ENCODE measurements at places on chromosomes 16 and 17.

GRCh38 chr17:8173871-8174322 lies 2.3 kb downstream of the TMEM107 start:
- no peak for DNase-seq

GRCh38 chr17:66712453-66712852 lies 122.5 kb upstream of the CACNG5 start:
- no peak for DNase-seq

DNA sequence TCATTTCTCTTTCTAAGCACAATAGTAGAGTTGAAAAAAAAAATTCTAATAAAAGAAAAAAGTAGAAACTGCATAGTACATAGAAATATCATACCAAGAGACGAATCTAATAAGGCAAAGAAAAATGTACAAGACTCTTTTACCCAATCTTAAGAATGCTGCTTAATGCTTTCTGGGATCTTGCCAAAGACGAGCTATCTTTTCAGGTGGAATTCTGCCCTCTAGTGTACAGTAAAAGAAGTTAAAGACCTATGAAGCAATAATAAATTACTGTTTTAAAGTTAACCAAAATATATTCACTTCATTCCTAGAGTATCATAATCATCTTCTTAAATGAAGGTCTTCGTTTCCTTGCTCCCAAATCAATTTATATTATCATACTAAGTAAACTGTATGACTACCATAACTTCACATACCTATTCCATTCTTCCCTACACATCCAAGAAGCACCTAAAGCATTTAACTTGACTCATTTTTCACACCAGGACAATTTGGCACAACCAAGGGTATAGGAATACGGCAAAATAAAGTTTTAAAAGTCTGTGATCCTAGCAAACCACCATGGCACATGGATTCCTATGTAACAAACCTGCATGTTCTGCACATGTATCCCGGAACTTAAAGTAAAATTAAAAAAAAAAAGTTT lies 47.7 kb downstream of the CFDP1 start:
- peak; percentile 87 for DNase-seq

DNA sequence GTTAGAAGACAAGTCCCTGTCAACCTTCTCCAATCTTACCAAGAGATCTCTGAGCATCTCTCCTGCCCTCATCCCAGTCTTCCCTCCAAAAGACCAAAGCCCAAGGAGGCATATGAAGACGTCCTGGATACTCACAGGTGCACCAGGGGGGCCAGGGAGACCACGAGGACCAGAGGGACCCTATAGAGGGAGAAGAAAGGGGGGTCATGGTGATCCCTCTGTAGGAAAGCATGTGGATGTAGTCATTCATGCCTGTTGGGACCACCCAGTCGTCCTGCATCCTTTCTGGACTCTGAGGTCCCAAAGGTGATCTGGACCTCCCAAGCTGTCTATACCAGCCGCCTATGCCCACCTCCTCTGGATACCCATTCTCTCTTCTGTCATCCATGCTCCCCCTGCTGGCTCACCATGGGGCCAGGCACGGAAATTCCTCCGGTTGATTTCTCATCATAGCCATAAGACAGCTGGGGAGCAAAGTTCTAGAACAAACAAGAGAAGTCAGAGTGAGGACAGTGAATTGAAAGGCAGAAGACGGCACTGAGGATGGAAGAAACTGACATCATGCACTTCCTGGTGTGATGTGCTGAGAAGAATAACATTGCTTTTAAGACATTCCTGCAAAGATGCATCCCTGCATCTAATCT lies 3.3 kb downstream of the COL1A1 start:
- DNase-seq = peak; percentile 53

DNA sequence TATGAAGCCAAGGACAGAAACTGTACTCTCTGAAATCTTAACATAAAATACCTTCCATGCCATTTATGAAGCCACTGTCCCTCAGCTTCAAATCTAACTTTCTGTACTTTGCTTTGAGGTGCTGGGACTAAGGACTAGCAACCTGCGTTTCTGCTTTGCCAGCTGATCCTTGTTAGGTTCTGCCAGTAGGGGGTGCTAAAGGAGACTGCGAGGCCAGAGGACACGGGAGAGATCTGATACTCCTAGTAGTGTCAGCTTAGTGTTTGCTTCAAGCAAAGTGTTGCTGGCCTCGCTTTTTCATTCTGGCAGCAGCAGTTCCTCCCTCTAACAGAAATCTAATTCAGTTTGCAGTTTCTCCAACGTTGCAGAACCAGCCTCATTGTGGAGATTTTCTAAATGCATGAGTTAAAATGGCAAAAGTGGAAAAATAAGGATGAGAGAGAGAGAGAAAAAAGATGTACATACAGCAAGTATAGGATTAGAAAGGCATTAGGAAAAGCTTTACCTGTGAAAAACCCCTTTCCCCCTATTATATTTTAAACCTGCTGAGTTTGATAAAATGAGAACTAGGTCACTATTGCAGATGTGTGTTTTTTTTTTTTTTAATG lies 297.5 kb downstream of the CA10 start:
- no peak for DNase-seq

- DNase-seq = no peak
Observed at GRCh38 chr16:74830648-74831047, 56.0 kb upstream of the FA2H start.

- no peak for DNase-seq
Observed at GRCh38 chr16:1261131-1261892, 5.4 kb downstream of the TPSD1 start.

- peak; percentile 70 for DNase-seq
Observed at GRCh38 chr17:63446753-63447470, 806 bp upstream of the CYB561 start.

DNA sequence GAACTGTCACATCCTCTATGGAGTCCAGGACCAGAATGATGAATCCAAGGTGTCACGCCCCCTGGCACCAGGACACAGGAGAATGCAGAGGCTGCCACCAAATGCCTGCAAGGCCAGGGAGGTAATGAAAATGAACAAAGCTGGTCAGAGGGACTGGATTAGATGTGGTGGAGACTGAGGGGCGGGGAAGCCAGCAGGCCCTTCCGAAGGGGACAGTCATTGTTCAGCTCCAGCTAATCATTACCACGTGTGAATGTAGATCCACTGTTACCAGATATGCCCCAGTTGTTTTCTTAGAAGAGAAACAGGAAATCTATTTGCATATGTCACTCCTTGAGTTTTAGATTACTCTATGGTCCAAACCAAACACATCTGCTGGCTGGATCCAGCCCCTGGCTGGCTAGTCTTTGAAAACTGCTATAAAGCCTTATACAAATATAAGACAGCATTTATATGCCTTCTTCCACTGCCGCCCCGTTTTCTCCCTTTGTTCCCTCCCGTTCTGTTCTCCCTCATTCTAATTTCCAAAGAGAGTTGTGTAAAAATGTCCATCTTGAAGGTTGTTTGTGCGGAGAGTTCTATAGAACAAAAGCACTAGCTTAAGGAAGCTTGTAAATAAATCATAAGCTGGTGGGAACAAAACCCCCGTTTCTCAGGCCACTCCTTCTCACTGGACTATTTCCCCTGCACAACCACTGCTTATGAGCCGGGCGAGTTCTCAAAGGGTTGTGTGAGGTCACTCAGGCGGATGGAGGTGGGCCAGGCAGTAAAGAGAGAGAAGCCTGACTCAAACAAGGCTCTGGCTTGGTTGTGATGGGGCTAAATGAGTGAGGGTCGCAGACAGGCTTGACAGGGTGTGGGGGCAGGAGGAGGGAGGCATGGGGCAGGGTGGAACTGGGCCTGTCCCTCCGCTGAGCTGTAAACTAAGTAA lies 14.2 kb downstream of the CRYM start:
- peak; percentile 82 for DNase-seq

- DNase-seq = no peak
Observed at GRCh38 chr17:73470316-73470826, 158.6 kb upstream of the CDC42EP4 start.

GRCh38 chr17:42199416-42200011 lies 5.2 kb upstream of the GHDC start:
- no peak for DNase-seq

DNA sequence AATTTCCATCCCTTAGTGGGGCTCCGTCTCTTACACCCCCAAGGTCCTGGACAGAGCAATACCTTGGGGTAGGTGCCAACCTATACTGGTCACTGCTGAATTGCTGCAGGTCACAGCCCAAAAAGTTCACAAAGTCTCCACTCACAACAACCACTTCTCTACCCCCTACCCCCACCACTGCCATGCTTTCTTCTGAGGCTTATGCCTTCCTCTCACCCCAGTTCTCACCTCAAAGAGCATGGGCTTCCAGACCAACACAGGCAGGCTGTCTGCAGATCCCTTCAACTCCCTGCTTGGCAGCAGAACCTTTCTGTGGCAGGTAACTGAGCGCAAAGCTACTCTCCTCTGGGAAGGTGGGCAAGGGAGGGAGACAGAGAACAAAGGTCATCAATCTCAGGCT lies 35.5 kb downstream of the C16orf78 start:
- no peak for DNase-seq

- DNase-seq = no peak
Observed at GRCh38 chr16:12458051-12458450, 345.6 kb downstream of the CPPED1 start.

- DNase-seq = peak; percentile 80
Observed at GRCh38 chr17:60604686-60605334, 4.8 kb downstream of the PPM1D start.

- DNase-seq = peak; percentile 70
Observed at GRCh38 chr16:71929048-71929447, 33.7 kb downstream of the IST1 start.

- peak; percentile 70 for DNase-seq
Observed at GRCh38 chr17:43020789-43021740, 1.1 kb downstream of the VAT1 start.

DNA sequence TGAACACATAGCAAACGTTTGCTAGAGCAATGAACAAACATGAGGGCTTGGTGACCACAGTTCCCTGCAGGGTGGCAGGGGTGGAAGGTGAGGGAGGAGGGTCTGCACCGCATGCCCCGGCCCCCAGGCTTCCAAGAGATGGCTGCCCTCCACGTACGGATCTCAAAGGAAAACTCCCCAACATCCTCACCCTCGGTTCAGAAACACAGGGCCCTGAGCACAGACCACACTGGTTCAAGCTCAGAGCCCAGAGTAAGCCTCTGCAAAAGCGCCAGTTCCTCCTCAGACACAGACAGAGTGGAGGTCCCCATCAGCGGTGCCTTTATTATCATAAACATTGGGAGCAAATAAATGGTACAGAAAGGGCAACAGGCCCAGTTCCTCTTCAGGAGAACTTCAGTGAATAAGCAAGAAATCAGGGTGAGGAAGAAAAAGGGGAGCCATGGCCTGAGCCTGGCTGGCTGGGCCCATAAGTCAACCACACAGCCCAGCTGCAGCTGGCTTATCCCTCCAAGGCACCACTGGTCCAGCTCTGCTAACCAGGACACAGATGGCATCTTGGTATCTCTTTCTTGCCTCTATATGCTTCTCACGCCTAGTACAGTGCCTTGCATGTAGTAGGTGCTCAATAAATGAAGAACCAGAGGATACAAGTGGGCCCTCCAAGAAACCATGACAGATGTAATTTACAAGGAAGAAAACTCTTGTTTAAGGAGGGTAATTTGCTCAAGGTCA lies 11.0 kb downstream of the MPO start:
- DNase-seq = no peak
